ACHN (cell line): ENCODE measurements at places on chromosomes 11 and 22.
A peak's percentile ranks its signal among the peaks of the same experiment; 100 is the strongest.

DNA sequence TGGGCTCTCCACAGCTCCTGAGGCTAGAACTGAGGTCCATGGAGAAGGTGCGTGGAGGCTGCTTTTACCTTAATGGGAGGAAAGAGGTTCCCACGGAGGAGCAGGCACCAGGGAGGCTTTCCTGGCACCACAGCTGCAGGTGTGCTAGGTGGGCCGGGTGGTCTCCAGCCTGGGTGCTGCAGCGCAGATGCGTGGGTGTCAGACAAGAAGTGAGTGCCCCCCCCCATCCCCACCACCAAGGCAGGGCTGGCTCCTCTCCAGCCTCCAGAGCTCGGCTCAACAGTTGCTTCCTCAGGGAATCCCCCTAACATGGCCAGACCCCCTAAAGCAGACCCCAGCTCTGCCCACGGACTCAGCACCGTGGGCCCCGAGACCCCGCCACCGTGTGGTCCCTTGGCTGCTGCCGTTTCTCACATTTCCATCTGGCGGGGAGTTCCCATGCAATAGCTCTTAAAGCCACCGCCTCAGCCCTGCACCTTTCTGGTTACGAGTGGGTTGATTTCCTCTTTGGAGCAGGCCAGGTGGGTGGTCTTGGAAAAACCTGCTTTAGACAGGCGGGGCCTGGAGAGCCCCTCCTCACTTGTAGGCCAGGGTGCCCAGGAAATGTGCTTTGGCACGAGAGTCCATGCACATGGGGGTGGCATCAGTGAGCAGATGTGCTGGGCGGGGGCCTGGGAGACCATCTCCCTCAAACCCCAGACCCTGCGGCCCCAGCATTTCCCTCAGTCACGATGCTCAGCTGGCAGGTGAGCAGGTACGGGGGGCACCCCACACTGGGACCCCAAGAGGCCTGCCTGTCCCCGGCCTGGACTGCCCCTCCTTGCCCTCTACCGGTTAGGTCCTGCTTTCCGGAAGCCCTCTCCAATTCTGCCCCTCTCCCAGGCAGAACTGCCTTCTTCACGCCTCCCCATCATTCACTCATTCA, 93.7 kb downstream of the ARHGAP8 start:
- DNase-seq, result no peak

DNA sequence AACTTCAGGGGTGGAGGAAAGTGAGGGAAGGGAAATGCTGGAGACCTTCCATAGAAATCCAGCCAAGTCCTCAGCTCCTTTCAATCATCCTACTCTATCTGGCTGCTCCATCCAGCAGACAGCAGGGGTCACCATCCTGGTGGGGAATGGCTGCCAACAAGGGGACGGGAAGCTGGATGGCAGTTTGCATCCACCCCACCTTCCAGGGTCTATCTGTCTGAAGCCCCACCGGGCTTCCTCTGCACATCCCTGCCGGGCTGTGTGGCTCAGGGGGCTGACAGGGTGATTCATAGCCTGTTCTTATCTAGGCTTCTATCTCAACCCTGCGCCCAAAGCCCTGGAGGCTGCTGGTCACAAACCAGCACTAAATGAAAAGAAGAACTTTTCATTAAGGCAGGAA, 1.1 kb downstream of the SYTL2 start:
- peak; percentile 41 for DNase-seq

GRCh38 chr11:62644220-62644619, 2.2 kb downstream of the GANAB start:
- no peak for DNase-seq

- no peak for DNase-seq
These were observed 15.1 kb downstream of the RCN1 start for GRCh38 chr11:32105871-32106560.

GRCh38 chr11:63764340-63764678, 4.3 kb downstream of the ZFTA start:
- no peak for DNase-seq

GRCh38 chr11:105673089-105673488, 63.2 kb downstream of the GRIA4 start:
- peak; percentile 63 for DNase-seq

DNA sequence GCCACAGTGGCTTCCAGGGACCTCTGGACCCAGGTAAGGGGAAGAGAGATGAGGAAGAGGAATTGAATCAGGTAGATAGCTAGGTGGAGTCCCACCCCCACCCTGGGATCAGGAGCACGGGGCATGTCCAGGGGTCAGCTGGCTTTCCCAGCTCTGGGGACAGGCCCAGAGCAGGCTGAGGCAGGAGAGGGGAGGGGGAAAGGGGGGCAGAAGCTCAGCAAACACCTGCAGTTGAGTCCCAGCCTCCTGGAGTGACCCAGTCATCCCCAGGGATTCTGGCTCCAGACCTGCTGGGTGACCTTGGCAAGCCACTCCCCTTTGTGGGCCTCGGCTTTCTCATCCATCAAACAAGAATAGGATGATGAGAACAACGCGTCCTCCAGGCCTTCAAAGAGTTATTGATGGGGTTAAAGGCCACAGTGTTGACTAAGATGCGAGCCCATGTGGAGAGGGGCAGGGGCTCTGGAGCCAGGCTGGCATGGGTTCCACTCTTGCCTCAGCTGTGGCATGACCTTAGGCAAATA, 16.0 kb downstream of the STARD10 start:
- DNase-seq, result no peak

DNA sequence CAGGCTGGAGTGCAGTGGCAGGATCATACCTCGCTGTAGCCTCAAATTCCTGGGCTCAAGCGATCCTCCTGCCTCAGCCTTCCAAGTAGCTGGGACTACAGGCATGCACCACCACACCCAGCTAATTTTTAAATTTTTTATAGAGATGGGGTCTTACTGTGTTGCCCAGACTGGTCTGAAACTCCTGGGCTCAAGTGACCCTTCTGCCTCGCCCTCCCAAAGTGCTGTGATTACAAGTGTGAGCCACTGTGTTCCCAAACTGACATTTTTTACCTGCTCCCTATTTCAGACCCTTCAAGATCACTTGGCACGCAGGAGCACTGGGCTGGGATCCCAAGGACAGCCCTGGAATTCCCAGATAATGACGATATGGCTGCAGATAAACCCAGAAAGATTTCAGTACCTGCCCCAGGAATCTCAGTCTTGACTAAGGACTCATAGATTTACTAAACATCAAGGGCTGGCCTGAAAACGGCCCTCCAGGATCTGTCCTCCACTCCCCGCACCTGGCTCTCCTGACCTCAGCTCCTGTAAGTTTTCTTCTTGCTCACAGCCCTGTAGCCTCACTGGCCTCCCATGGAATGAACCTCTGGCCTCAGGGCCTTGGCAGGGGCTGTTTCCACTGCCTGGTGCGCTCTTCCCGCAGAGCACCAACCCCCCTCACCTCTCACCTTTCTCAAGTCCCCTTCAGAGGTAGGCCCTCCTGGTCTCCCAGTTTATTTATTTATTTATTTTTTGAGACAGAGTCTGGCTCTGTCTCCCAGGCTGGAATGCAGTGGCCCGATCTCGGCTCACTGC, 3.6 kb upstream of the CSNK1E start:
- DNase-seq, result no peak

GRCh38 chr22:22818861-22819855, 68.5 kb upstream of the IGLL5 start:
- DNase-seq, result no peak

- no peak for DNase-seq
These were observed 4.6 kb downstream of the PLA2G3 start for GRCh38 chr22:31135706-31136105.

DNA sequence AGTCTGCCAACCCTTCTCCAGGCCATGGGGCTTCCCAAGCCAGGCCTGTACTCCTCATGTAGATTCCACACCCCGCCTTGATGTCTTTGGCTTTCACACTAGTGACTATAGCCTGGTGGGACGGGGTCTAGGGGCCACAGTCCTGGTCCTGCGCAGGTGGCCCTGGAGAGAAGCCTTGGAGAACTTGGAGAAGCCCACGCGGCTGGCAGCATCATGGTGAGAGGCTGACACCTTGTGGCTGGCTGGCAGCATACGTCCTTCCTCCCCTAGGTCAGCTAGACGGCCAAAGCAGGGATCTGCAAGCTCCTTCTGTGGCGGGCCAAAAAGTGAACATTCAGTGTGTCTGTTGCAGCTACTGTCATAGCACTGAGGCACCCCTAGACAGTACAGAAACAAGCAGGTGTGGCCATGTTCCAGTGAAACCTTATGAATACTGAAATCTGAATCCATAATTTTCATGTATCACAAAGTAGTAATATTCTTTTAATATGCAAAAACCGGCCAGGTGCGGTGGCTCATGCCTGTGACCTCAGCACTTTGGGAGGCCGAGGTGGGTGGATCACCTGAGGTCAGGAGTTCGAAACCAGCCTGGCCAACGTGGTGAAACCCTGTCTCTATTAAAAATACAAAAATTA, 42.0 kb downstream of the FAM83F start:
- DNase-seq, result peak; percentile 65

- DNase-seq, result no peak
These were observed 462.4 kb downstream of the RAB38 start for GRCh38 chr11:87712802-87713202.

- DNase-seq, result peak; percentile 64
These were observed at the start of gene AHNAK for GRCh38 chr11:62546244-62546928. TSS of gene AHNAK (minus strand) at chr11:62546806. CDS start at chr11:62536098, 10,708 bp downstream.

DNA sequence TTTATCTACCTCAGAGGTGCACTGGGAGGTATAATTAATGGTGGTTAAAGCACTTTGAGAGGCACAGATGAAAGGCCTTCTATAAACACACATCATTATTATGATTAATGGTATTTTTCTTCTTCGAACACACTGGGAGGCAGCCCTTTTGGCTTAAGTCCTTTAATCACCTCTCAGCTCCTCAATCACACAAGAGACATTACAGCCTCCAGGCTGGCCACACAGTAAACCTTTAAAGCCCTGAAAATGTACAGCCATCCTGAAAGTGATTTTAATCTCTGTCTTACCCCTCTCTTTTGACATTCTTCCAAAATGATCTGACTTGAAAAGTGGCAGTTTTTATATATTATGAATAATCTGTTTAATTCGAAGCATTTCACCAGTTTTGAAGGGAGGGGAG, 54.3 kb upstream of the VSTM5 start:
- no peak for DNase-seq

- DNase-seq, result no peak
These were observed 11.7 kb downstream of the RASD2 start for GRCh38 chr22:35552196-35552842.

- no peak for DNase-seq
These were observed 732 bp upstream of the SORL1 start for GRCh38 chr11:121451178-121451985.

GRCh38 chr22:29780748-29781676, 13.8 kb downstream of the UQCR10 start:
- DNase-seq, result peak; percentile 66

DNA sequence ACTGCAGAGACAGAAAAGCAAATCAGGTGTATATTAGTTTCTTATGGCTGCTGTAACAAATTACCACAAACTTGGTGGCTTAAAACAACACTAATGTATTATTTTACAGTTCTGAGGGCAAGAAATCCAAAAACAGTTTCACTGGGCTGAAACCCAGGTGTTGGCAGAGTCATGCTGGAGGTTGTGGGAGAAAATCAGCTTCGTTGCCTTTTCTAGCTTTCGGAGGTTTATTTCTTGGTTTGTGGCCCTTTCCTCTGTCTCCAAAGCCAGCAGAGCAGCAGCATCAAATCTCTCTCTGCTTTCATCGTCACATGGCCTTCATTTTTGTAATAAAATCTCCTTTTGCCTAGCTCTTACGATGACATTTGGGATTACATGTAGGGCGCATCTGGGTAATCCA, 33.0 kb upstream of the OR6M1 start:
- DNase-seq, result no peak

DNA sequence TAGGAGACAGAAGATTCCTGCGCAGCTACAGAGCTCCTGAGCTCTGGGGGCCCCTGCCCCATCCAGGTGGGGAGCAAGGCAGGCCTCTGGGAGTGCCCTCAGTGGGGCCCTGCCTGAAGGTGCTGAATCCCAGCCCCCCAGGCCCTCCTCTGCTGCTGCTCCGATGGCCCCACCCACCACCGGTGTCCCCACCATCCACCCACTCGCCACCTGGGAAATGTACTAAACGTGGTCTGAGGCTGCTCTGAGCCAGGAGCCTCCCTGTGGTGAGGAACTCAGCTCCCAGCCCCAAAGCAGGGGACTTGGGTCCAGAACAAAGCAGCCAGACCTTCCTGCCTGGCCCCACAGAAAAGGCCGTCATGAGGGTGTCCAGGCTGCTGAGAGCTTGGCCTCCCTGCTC, 289.4 kb downstream of the CTTN start:
- DNase-seq, result no peak

GRCh38 chr11:111834432-111835163, 36.8 kb downstream of the ALG9 start:
- DNase-seq, result no peak

DNA sequence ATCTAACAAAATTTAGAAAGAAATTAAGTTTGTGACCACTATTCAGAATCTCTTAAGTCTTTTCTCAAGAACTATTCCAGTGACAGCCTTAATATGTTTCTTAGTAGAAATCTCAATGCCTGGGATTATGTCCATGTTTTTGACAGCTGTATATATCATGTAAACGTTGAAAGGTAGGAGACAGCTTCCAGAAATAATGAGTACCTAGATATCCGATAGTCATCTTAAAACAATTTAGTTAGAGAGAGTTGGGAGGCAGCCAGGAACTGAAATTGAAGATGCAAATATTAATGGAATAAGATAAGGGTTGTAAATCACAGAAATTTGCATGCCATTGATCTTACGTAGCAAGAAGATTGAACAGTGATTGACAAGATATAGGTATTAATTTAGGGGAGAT, 955.2 kb downstream of the JRKL start:
- no peak for DNase-seq

DNA sequence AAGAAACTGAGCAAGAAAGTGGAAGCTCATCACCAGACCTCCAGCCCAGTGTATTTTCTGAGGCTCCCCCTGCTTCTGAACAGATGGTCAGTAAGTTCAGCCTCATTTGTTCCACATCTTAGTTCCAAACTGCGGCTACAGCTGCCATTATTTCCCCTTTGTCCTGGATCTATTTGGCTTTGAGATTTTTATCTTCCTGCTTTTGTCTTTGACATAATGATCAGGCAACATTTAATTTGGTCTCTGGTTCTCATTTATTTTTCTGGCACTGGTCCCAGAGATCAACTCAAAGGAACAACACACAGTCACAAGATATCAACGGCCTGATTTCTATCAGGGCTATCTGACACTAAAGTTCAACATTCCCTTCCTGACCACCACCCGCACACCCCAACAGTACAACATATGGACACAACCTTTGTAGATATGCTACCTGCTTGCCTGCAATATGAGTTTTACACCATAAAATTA, 137.5 kb downstream of the FAM76B start:
- no peak for DNase-seq

GRCh38 chr22:48709453-48709852, 1118.2 kb downstream of the BRD1 start:
- no peak for DNase-seq
